Hair follicular keratinocyte (primary cell): ENCODE measurements at places on chromosomes 2 and 18. TPM values are rescaled to one million over a fixed set of nuclear protein-coding genes. Genes with fewer than 3 reads are reported as not detected.

GRHL1 gene
- total RNA-seq: 2.3 and 10.1 TPM in 2 replicates

ANKRD23 gene
- 0.65 and 0.78 TPM in 2 replicates for total RNA-seq

CNDP1 gene
- total RNA-seq: not detected in 2 replicates

LONRF2 gene
- total RNA-seq: not detected in 2 replicates

KLHL14 gene
- total RNA-seq: not detected in 2 replicates

DNAJC27 gene
- 0.91 and 7.0 TPM in 2 replicates for total RNA-seq

NETO1 gene
- total RNA-seq: 0.19 and 0.47 TPM in 2 replicates

AQP12A gene
- not detected in 2 replicates for total RNA-seq
